Forelimb muscle (tissue), 1 donor: ENCODE measurements at places on chromosomes 1 and 21.

- DNase-seq = no peak
Measured at GRCh38 chr1:108200687-108201051, 526 bp upstream of the SLC25A24 start.

DNA sequence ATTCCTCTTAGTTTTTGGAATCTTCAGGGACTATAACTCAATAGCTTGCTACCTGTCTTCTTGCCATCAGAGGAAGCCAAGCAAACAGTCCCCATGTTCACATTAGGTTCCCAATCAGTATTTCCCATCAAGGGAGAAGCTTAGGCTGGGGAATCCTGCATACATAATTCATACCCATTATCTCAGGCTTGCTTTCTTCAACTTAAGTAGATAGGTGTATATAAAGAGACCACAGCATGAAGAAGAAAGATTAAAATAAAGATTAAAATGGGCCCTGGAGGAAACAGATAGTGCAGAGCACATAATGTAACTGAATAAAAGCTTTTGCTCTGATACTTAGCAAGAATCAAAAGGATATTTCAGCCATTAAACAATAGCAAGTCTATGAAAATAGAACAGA lies 29.0 kb upstream of the KCNK1 start:
- DNase-seq = no peak

DNA sequence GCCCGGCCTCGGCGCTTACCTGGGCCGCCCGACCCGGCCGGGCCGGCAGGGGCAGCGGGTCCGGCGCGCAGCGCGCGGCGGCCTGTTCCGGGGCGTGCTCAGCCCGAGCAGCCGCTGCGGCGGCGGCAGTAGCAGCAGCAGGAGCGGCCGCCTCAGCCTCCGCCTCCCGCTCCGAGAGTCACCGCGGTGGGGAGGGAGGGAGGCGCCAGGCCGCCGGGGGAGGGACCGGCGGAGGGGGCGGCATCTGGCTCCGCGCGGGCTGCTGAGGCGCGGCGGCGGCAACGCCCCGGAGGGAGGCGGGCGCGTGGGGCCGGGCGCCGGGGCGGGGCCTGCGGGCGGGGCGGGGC lies at the start of gene CTNNBIP1:
Gene CTNNBIP1, minus strand, starts transcription at position 194 of the 347 bp plus-strand sequence. CDS start 38,205 bp downstream, outside the sequence.
- no peak for DNase-seq

- DNase-seq = no peak
Measured at GRCh38 chr1:93338387-93339146, 7.1 kb upstream of the DR1 start.

DNA sequence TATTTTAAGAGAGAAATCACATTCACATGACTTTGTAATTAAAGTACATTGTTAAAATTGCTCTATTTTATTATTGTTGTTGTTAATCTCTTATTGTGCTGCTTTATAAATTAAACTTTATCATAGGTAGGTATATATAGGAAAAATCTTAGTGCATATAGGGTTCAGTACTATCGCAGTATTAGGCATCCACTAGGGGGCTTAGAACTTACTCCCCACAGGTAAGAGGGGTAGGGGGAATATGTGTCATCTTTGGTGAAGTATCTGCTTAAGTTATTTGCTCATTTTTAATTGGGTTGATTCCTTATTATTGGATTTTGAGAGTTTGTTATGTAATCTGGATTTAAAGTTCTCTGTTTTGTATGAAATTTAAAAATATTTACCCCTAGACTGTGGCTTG lies 385.2 kb downstream of the DUSP10 start:
- DNase-seq = no peak

DNA sequence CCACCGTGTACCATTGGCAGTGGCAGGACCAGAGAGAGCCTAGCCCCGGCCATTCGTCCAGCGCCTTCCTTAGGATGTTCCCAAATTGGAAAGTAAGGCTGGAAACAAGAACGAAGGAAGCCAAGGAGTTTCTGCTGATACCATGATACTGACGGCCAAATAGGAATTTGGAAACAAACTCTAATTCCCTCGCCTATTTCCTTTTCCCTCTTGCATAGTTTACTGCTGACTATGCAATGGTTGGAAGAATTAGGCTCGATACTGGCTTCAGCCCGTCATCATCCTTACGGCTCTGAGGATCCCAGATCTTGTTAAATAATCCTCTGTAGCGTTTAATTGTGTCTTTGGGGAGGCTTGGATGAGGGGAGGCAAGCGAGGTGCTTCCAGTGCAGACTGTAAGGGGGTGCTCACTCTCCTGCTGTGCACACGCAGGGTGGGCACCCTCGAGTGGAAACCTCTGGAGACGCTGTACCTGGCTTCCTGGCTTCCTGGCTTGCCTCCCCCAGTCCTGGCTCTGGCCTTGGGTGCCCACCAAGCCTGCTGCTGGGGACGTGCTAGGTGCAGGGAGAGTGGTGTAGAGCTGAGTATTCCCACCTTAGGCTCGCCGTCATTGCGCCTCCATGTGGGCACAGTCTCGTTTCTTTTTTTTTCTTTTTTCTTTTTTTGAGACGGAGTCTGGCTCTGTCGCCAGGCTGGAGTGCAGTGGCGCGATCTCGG lies 27.4 kb upstream of the CAMTA1 start:
- no peak for DNase-seq

DNA sequence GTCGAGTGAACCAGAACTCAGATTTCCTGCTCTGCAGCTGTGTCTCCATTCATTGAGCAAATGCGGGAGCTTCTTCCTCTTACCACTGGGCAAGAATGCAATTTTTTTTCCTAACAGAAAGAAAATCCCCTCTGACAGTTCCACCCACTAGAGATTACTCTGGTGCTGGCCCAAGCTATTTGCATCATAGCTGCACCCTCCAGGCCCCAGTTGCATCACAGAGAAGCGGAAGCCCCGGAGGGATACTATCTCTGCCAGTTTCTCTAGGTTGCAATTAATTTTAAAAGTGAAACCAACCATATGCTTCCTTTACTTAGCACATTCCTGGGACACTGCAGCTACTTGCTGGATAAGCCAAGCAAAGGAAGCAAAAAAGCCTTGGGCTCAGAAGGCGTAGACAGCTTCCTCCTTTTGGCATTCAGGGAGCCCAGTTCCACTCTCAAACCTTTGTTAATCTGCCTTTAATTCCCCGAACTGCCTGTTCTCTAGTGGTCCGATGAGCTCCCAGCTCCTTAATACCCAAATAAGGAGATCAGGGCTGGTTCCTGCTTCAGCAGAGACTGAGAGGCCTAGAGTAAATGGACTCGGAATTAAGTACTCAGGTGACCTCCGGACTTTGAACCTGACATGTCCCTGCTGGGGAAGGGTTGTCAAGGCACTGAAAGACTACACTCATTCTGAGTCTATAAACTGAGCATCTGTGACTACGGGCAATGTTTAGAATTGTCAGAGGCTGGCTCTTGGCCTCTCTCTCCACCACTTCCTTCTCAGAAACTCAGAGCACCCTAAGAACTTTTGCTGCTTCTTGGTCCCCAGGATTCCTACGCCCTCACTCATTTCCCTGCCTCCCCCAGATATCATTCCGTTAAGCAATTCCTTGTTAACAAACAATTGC lies 72.5 kb upstream of the TNFSF18 start:
- no peak for DNase-seq

- no peak for DNase-seq
Measured at GRCh38 chr1:170471398-170472053, 60.4 kb upstream of the GORAB start.

- DNase-seq = no peak
Measured at GRCh38 chr1:185704181-185704580, 30.0 kb upstream of the HMCN1 start.

- no peak for DNase-seq
Measured at GRCh38 chr1:101924700-101925099, 72.0 kb downstream of the OLFM3 start.

DNA sequence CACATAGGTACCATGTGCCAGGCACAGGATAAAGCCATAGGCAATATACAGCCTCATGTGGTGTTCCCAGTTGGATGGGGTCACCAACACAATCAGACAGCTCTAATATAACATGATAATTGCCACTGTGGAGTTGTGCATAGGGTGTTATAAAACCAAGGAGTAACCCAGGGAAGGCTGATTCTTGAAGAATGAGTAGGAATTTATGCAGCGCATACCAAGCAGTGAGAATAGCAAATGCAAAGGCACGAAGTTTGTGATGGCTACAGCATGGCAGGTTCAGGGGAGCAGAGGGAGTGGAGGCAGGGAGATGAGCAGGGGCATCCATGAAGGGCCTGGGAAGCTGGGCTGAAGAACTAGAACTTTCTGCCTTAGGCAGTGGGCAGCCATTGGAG lies 20.4 kb upstream of the SLC2A1 start:
- no peak for DNase-seq

DNA sequence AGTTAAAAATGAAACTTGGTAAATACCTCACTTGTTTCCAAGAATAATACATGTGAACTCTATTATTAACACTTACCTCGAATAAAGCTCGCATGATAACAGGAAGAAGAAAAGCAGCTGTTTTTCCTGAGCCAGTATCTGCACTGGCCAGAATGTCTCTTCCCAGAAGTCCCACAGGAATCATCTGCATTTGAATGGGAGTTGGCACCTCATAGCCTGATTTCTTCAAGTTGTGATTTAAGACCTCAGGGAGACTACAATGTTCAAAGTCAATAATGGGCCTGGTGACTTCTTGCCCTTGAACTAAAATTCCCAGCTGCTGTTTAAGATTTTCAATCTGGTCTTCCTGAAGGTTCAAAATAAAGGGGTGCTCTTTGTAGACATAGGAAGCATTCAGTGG lies 3.8 kb downstream of the DDX59 start:
- no peak for DNase-seq

- DNase-seq = no peak
Measured at GRCh38 chr1:89310976-89311375, 38.3 kb upstream of the GBP5 start.

- no peak for DNase-seq
Measured at GRCh38 chr1:209988706-209989105, 50.7 kb downstream of the SYT14 start.

DNA sequence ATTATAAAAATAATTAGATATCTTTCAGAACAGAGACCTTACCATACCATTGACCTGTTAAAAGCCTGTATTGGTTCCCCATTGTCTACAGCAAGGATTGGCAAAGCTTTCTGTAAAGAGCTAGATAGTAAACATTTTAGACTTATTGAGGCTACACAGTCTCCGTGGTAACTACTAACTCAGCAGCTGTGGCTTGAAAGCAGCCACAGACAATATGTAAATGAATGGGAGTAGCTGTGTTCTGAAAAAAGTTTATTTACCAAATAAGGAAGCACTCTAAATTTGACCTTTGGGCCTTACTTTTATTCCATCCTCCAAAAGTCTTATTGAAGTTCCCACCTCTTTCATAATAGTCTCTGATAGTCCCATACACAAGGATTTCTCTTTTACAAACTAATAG lies 39.7 kb downstream of the NUP210L start:
- DNase-seq = no peak

DNA sequence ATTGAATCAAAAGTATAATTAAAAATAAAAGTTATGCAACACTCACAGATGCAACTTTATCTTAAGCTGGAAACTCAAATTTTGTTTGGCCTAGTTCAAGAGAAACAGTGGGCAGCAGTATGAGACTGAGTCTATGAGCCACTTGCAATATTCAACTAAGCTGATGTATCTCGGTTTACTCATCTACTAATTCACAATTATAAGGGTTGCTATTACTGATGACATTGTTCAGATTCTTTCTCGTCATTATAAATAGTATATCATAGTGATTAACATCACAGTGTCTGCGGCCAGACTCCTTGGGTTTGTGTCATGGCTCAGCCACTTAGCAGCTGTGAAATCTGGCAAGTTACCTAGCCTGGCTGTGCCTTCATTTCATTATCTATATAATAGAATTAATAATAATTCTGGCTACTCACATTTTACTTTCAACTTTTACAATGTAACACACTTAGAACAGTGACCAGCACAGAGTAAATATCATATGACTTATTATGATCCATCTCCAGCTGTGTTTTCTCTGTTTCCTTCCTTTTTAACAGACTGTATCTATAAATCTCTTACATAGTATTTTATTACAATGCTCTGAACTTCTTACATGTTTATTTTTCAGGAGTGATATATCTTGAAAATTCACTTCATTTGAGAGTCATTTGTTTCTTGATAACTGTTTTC lies 194.3 kb upstream of the RGS18 start:
- DNase-seq = no peak

- no peak for DNase-seq
Measured at GRCh38 chr1:112877750-112878149, 78.2 kb downstream of the SLC16A1 start.

DNA sequence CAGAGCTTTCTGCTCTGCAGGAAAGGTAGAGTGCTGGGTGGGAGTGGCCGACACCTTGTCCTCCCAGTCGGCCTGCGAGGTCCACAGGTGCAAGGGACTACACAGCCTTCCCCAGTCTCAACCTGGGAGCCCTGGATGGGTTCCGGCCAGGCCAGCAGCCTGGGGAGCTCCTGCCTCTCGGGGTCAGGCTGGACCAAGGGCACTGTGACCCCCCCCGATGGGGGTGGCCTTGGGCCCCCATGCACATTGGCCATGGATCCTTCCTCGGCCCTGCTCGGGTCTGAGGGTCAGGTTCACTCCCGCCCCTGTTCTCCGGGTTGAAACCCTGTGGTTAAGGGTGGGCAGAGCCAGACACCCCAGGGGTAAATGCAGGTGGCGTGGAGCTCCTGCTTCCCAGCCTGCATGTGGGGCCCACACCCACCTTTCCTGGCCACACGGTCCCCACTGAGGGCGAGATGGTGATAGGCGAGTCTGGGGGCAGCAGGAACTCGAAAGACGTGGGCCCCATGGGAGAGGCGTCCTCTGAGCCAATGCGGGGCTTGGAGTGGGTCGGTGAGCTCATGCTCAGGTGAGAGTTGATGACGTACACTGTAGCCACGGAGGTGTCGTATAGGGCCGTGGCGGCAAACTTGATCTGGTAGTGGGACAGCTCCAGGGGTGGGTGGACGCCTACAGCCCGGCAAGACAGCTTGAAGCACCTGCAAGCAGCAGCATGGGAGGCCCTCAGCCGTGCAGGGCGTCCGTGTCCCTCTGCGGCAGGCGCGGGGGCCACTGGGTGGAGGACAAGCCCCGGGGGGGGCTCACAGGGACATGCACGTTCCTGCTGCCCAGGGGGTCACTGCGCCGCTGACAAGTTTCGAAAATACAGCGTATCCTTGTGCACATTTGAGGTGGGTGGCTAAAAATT lies 10.8 kb upstream of the TMEM52 start:
- DNase-seq = no peak

DNA sequence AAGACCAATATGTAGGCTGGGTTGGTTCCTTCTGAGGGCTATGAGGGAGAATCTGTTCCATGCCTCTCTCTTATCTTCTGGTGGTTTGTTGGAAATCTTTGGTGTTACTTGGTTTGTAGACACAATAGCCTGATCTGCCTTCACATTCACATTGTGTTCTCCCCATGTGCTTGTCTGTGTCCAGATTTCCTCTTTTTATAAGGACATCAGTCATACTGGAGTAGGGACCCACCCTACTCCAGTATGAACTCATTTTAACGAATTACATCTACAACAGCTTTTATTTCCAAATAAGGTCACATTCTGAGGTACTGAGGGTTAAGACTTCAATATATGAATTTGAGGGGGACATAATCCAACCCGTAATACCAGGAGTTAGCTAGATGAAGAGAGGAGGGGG lies 75.9 kb downstream of the DISP1 start:
- no peak for DNase-seq

DNA sequence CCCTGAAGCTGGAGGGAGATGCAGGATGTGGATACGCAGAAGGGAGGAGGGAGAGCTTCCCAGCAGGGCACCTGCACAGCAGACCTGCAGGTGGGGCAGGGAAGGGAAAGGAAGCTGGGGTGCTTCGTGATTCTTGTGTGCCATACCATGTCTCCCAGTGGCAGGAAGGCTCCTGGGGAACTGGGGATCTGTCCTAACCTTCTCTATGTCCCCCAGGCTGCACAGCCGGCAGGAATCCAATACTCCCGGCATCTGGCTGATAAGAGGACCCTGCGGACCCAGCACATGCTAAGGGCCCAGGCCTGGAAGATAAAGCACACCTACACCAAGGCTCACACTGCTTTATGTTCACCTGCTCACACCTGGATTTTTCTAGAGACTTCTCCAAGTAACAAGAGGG lies 79.4 kb downstream of the ITPKB start:
- no peak for DNase-seq
